Suprapubic skin (tissue), 4 donors: ENCODE measurements at places on chromosomes 1 and 21. TPM values are rescaled to one million over a fixed set of nuclear protein-coding genes. Genes with fewer than 3 reads are reported as not detected.

DNA sequence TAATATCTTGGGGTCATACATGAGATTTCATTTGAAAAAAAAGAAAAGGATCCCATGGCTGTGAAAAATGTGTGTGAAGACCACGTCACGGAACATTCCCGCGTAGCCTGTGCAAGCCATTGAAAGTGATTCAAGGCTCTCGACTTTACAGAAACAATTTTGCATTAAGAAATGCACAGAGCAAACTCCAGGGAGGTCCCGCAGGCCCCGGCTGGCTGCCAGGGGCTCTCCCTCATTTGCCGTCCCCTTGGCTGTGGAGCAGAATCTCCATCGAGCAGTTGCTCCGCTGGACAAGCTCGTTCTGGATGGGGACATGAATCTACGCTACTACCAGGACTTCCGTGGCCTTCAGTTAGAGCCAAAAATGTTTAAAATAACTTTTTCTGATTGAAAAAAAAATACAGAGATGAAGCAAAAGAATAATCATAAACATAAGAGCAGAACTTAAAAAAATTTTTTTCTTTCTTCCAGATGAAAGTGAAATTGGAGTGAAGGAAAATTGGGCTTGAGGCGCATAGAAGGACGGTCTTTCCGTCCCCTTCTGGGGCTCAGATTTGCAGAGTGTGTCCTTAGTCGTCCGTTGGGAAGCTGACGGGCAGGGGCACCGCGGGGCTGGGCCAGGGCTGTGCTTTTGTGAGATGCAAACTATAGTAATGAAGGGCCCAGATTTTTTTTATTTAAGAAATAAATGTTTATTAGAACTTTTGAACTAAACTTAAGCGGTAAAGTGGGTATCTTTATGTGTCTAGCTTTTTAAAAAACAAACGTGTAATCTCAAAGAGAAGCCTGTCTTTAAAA lies 68.1 kb upstream of the ARHGEF16 start:
- H3K27ac ChIP-seq = no peak overlapping the region
- no peaks in the 10 kb centered on the region for H3K36me3 ChIP-seq
- H3K4me1 ChIP-seq = no peaks in the 10 kb centered on the region
- no peak overlapping the region for H3K4me3 ChIP-seq

DNA sequence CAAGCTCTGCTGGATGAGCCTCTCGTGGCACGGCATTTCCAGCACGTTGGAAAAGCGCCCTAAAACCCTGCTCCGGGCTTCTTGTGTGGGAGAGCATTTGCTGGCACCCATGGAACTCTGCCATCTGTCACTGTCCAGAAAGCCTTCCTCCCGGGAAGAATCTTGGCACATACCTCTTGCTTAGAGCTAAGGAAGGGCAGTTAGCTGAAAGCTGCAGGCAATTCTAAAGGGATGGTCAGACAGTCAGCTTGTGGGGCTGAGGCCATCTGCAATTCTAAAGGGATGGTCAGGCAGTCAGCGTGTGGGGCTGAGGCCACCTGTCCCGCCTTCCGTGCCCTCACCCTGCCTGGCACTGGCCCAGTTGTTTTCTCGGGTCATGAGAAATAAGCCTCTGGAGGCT lies 139.0 kb upstream of the TMEM51 start:
- no peaks in the 10 kb centered on the region for H3K36me3 ChIP-seq
- peaks cover 5% of the 10 kb centered on the region for H3K4me1 ChIP-seq
- no peak overlapping the region for H3K4me3 ChIP-seq
- DNase-seq = no peak

Gene PCSK9
- 0.24 TPM for total RNA-seq

- no peaks in the 10 kb centered on the region for H3K4me1 ChIP-seq
- H3K36me3 ChIP-seq = no peaks in the 10 kb centered on the region
- no peaks in the 10 kb centered on the region for H3K27me3 ChIP-seq
- no peak overlapping the region for H3K27ac ChIP-seq
- H3K4me3 ChIP-seq = no peak overlapping the region
These were observed 165.1 kb downstream of the TGFB2 start for GRCh38 chr1:218510153-218510772.
